ENCODE measurements at places on chromosomes 2 and 18. TPM values are rescaled to one million over a fixed set of nuclear protein-coding genes. Genes with fewer than 3 reads are reported as not detected.
A peak's percentile ranks its signal among the peaks of the same experiment; 100 is the strongest.

Gene ABHD1
- total RNA-seq = 0.96 TPM

DNA sequence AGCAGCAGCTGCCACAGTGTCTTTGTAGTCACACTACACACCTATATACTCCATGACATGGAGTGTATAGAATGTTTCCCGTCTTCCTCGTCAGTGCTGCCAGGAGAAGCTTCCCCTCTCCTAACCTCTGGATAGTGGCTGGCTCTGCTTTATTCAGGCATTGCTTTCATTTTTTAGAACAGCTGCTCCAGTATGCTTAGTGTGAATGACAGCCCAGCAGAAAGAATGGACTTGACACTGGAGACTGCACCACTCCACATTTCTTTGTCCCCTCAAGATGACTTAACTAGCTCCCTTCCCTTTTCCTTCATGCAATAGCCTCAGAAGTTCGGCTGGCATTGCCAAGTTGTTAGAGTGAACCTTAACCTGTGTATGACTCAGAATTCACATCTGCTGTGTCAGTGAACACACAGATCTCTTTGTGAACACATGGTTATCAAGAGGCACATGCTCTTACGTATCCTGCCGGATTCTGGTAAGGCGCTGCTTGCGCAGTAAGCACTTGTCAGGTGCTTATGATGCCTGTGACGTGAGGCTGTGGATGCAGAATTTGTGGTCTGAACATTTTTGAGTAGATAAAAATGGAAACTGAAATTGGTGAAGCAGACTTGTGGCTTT is 73.9 kb downstream of the NEDD4L start:
- H3K4me1 ChIP-seq = peaks cover 10% of the 10 kb centered on the region
- no peak overlapping the region for H3K4me3 ChIP-seq
- H3K36me3 ChIP-seq = no peaks in the 10 kb centered on the region
- no peak for DNase-seq

DNA sequence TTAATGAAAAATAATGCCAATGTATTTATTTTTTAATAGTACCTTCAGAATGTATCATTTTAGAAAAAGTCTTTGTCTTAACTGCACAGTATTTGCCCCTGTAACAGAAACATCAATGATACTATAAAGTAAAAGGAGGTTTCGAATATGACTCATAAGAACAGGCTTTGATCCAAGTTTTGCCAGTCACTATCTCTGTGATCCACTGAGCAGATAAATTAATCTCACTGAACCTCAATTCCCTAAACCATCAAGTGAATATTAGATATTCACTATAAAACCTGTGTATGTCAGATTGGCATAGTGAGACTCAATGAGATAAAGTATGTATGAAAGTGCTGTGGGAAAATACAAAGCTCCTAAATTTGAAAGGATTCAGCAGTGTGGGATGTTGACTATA is 292.1 kb downstream of the EXOC6B start:
- no peak for DNase-seq
- H3K36me3 ChIP-seq = no peaks in the 10 kb centered on the region

- H3K27me3 ChIP-seq = peaks cover 4% of the 10 kb centered on the region
- H3K4me3 ChIP-seq = no peak overlapping the region
- H3K36me3 ChIP-seq = no peaks in the 10 kb centered on the region
- no peaks in the 10 kb centered on the region for H3K4me1 ChIP-seq
- H3K27ac ChIP-seq = no peak overlapping the region
Measured at GRCh38 chr2:235206980-235207579, 255.3 kb downstream of the SH3BP4 start.

DNA sequence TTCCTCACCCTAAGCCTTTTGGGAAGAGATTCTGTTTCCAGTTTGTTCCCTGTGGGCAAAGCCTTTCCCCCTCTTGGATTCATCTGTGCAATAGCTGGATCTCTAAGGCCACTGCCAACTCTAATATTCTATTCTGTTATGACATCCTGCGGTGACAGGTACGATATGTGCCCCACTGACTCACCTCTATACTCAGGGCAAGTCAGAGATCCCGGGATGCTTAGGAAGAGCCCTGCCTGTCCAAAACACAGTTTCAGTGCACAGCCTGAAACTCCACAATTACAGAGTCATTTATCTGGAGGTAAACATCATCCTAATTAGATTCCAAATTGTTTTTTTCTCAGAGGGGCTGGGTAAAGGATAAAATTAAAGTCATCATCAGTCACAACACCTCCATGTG is 190.2 kb downstream of the TFCP2L1 start:
- no peak for DNase-seq
- no peak overlapping the region for H3K27ac ChIP-seq
- H3K4me1 ChIP-seq = no peaks in the 10 kb centered on the region
- H3K4me3 ChIP-seq = no peak overlapping the region
- no peaks in the 10 kb centered on the region for H3K36me3 ChIP-seq

- peaks cover 43% of the 10 kb centered on the region for H3K4me1 ChIP-seq
- peaks cover 27% of the 10 kb centered on the region for H3K36me3 ChIP-seq
- peak overlapping the region; percentile 92 for H3K27ac ChIP-seq
- H3K4me3 ChIP-seq = peak overlapping the region; percentile 92
- peak; percentile 53 for DNase-seq
Measured at GRCh38 chr2:20350041-20350712, 467 bp downstream of the PUM2 start.

DNA sequence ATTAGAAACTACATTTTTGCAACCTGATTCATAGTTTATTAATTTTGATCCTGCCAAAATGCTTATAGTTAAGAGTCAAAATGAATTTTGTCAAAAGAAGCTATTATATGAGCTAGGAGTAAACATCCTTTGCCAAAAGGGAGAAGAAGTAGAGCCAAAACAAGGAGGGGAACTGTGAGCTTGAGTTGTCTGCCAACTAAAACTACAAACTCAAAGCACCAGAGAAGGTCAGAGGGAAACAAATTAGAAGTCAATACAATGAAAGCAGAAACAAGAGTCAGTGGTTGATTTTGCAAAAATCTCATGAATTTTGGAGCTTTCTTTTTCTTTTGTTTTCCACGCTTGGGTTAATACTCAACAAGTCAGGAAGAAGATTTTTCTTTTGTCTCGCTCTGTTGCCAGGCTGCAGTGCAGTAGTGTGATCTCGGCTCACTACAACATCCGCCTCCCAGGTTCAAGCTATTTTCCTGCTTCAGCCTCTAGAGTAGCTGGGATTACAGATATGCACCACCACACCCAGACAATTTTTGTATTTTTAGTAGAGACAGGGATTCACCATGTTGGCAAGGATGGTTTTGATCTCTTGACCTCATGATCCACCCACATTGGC is 508.5 kb downstream of the RIT2 start:
- H3K36me3 ChIP-seq = no peaks in the 10 kb centered on the region
- no peak for DNase-seq
- no peak overlapping the region for H3K27ac ChIP-seq
- no peaks in the 10 kb centered on the region for H3K4me1 ChIP-seq

Data from activated T-helper 1 cell treated with anti-CD3 and anti-CD28 coated beads, Interleukin-12 subunit alpha, Interleukin-12 subunit beta, Interleukin-2, Interleukin-4 antibody, amounts not matched to agents 30 ng/mL and 10 ng/mL and 1 ng/mL, durations not matched to agents 14 hours and 24 hours and 36 hours (primary cell).